ENCODE measurements at places on chromosomes 5 and 9. TPM values are rescaled to one million over a fixed set of nuclear protein-coding genes. Genes with fewer than 3 reads are reported as not detected.

The HTR4 gene
- total RNA-seq: not detected

The CYSRT1 gene
- 0.22 TPM for total RNA-seq

The AQP3 gene
- total RNA-seq: 0.11 TPM

The CDKN2B-AS1 gene
- total RNA-seq: 2.2 TPM

The PCDHA13 gene
- total RNA-seq: 0.09 TPM

The TRPM3 gene
- total RNA-seq: 0.11 TPM

The ITK gene
- total RNA-seq: not detected

The CARD6 gene
- 50.4 TPM for total RNA-seq

The SOX30 gene
- not detected for total RNA-seq

The NR5A1 gene
- total RNA-seq: not detected

The SOHLH1 gene
- not detected for total RNA-seq

The PPP2R2B gene
- total RNA-seq: not detected

The CMYA5 gene
- total RNA-seq: 0.09 TPM

The PLPP7 gene
- 2.6 TPM for total RNA-seq

The PCDHGB6 gene
- 3.7 TPM for total RNA-seq

The SLC4A9 gene
- not detected for total RNA-seq

The CDKN2B gene
- total RNA-seq: 10.3 TPM

The CD180 gene
- under 0.01 TPM for total RNA-seq

The C5orf34 gene
- total RNA-seq: 1.3 TPM

The PFN3 gene
- not detected for total RNA-seq

The QRFP gene
- not detected for total RNA-seq

The CCNJL gene
- total RNA-seq: 6.6 TPM

The CLINT1 gene
- 90.5 TPM for total RNA-seq

The TEX48 gene
- not detected for total RNA-seq

The TMEM174 gene
- total RNA-seq: not detected

The DNM1 gene
- 0.43 TPM for total RNA-seq

The IRX2 gene
- 0.98 TPM for total RNA-seq

The SLC25A2 gene
- total RNA-seq: 0.09 TPM

The NR2F1 gene
- total RNA-seq: 63.1 TPM

The ESM1 gene
- 125 TPM for total RNA-seq

The CNTNAP3B gene
- 162 TPM for total RNA-seq
